ENCODE measurements at places on chromosomes 13 and 19. TPM values are rescaled to one million over a fixed set of nuclear protein-coding genes. Genes with fewer than 3 reads are reported as not detected.

SERPINE3 gene
- total RNA-seq: not detected

PCP2 gene
- not detected for total RNA-seq

SLC7A9 gene
- total RNA-seq: not detected

ZNF285 gene
- total RNA-seq: 0.31 TPM

PALM3 gene
- 2.0 TPM for total RNA-seq

All from H4 (cell line).